Activated CD4-positive, alpha-beta T cell treated with anti-CD3 and anti-CD28 coated beads, Interleukin-2, amount 10 ng/mL, durations not matched to agents 7 days and 5 days (primary cell): ENCODE measurements at places on chromosomes 3 and 15. TPM values are rescaled to one million over a fixed set of nuclear protein-coding genes. Genes with fewer than 3 reads are reported as not detected.

CNTN3 gene
- not detected for total RNA-seq

- H3K36me3 ChIP-seq: no peaks in the 10 kb centered on the region
- H3K4me1 ChIP-seq: no peaks in the 10 kb centered on the region
- H3K27ac ChIP-seq: no peak overlapping the region
- no peaks in the 10 kb centered on the region for H3K27me3 ChIP-seq
- DNase-seq: no peak
Observed at GRCh38 chr3:83189634-83190033, 1428.2 kb upstream of the GBE1 start.

- no peak overlapping the region for H3K4me3 ChIP-seq
- H3K27ac ChIP-seq: no peak overlapping the region
- DNase-seq: no peak
- no peaks in the 10 kb centered on the region for H3K36me3 ChIP-seq
- H3K27me3 ChIP-seq: no peaks in the 10 kb centered on the region
Observed at GRCh38 chr3:107699682-107700081, 176.9 kb downstream of the BBX start.

DNA sequence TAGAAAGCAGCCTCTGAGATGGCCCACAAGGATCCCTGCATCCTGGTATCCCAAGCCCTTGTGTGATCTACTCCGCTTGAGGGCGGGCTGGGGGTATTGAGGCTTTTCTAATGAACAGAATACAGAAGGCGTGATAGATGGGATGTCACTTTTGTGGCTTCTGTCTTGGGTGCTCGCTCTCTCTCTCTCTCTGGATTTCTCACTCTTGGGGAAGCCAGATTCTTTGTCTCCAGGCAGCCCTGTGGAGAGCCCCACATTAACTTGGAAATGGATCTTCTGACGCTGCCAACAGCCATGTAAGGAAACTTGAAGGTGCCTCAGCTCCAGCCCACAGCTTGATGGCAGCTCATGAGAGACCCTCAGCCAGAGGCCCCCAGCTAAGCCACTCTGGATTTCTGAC, 26.9 kb upstream of the SEC62 start:
- DNase-seq: no peak
- no peaks in the 10 kb centered on the region for H3K36me3 ChIP-seq
- peaks cover 12% of the 10 kb centered on the region for H3K27me3 ChIP-seq

TLR9 gene
- 0.55 TPM for total RNA-seq

- peak overlapping the region; percentile 44 for H3K27ac ChIP-seq
- H3K4me3 ChIP-seq: no peak overlapping the region
- H3K27me3 ChIP-seq: no peaks in the 10 kb centered on the region
- no peak for DNase-seq
- H3K36me3 ChIP-seq: no peaks in the 10 kb centered on the region
Observed at GRCh38 chr3:49648354-49649019, 25.7 kb upstream of the APEH start.
